NCI-H2081 (cell line): ENCODE measurements at places on chromosomes 5 and 9.
A peak's percentile ranks its signal among the peaks of the same experiment; 100 is the strongest.

- DNase-seq = no peak
Observed at GRCh38 chr5:135993335-135993879, 35.4 kb upstream of the TGFBI start.

- DNase-seq = no peak
Observed at GRCh38 chr5:157113002-157113401, 4.2 kb upstream of the HAVCR2 start.

DNA sequence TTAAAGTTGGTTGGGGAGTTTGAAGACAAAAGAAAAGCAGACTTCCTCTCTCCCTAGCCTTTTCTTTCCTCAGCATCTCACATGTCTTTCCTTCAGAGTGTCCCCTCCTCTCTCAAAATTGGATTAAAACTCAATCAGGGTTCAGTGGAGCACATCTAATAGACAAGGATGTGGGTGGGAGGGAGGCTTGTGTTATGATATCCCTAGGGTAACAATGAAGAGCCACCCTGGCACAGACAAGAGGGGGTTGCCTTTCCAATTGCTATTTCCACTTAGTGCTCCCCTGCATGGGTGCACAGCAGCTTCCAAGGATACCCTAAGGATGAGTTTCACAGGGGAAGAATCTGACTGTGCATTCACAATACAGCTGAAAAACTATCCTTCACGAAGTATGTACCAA is 585.2 kb upstream of the C9orf72 start:
- no peak for DNase-seq

GRCh38 chr5:156096259-156096658 is 230.7 kb upstream of the SGCD start:
- DNase-seq = no peak

GRCh38 chr9:30329431-30329830 is 2055.0 kb upstream of the ACO1 start:
- DNase-seq = no peak

- DNase-seq = no peak
Observed at GRCh38 chr5:79301046-79301712, 65.2 kb downstream of the JMY start.

- DNase-seq = no peak
Observed at GRCh38 chr5:85545129-85545528, 1072.6 kb upstream of the COX7C start.

DNA sequence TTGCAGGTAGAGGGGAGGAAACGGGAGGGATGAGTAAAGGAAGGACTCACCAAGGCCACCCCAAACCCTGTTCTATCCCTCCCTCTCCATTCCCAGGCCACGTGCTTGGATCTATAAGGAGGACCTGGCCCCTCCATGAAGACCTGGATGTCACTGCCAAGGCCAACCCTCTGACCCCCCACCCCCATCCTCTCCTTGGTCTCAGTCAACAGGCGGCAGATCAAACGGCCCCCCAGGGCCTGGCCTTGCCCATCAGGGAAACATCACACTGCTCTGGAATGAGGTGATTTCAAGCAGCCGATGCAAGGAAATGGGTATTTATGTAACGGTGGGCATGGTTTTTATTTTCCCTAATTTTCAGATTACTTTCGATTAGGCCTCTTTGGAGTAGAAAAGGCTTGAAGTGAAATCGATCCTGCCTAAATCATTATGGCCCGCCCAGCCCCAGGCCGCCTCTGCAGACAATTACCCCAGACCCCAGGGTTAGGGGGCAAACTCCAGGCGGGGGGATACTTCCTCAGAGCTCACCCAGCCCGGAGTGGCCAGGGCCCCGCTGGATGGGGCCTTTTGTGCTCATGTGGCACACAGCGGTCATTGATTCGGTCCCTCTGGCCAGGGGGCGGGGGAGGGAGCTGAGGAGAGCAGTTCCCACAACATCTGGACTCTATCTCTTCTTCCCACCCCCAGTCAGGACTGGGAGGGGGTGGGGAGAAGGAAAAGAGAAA is 125.3 kb downstream of the PHF2 start:
- DNase-seq = no peak

DNA sequence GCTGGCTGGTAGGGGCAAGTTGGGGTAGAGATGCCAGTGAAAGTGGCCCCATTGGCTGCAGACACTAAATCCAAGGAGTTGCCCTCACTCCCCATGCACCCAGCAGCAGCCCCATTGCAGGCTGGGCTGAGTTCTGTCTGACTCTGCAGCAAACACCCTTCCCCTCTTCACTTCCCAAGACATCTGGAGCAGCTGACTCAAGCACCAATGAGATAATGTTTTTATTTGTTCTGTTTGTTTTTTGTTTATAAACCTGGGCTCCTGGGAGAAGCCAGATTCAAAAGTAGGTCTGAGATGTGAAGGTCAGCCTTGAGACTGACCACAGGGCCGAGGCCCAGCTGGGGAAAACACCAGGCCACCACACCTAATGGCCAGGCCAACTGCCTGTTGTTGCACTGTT is 545.9 kb upstream of the KLF4 start:
- DNase-seq = no peak

- peak; percentile 97 for DNase-seq
Observed at GRCh38 chr5:31638748-31639418, at the start of gene PDZD2. Gene PDZD2 (plus strand): TSS chr5:31639131.

DNA sequence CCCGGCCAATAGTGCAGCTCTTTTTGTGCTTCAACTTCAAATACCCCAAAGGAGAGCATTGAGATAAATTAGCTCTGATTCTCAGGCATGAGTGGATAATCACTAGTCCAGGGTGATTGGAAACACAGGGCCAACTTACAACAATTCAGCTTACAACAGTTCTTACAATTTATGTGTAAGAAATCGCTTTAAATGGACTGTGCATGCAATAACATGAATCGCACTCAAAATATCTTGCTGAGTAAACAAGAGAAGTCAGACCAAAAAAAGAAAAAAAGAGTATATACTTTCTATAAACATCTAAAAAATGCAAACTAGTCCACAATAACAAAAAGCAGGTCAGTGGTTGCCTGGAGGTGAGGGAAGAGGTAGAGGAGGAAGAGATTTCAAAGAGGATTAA is 150.6 kb upstream of the EDIL3 start:
- no peak for DNase-seq

- DNase-seq = peak; percentile 77
Observed at GRCh38 chr5:68534131-68534940, 318.8 kb downstream of the PIK3R1 start.

- DNase-seq = no peak
Observed at GRCh38 chr5:172839669-172840431, 5.8 kb downstream of the ERGIC1 start.

DNA sequence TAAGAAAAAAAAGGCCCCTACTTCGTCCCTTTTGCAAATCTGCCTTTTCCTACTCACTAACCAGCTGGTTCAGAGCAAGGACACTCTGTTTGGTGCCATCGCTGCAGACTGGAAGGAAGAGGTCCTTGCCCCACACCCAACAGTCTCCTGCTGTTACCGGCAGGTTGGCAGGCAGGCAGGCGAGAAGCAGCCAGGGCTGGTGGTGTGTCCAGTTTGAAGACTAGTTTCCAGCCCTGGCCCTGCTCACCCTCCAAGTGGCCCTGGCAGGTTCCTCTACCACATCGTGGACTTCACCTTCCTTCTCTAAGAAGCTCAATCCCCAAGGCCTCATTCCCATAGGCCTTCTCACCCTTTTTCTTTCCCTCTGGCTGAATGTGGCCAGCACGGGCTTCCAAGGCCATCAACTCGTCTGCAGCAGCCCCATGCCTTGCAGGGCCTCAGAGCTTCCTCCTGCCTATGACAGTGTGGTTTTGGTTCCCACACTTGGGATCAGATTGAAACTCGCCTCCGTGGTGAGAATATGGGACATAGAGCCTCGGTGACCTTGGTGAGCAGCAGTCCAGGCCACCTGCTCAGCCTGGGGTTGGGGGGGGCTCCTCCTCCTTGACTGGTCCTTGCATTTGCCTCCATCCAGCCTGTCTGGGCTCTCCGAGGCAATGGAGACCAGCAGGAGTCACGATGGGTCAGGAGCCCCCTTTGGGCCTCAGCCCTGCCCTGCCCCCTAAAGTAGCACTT is 22.9 kb downstream of the TGFBI start:
- DNase-seq = no peak

DNA sequence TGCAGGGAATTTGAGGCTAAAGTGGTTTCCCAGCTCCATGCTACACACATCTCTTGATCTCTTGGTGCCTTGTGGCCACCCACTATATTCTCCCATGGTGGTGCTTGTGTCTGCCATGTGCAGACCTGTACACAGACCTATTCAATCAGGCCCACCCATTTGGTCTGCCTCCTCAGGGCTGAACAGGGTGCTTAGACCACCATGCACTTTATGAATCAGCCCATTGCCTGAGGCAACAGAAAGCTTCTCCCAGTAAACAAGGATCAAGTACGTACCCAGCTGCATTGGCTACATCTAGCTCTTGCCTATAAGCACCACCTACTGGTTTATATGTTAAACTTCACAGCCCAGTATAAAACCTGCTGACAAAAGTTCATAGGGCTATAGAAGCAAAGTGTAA is 664.3 kb upstream of the EDIL3 start:
- peak; percentile 4 for DNase-seq

- DNase-seq = no peak
Observed at GRCh38 chr5:172412724-172413286, 41.5 kb downstream of the SH3PXD2B start.

GRCh38 chr5:17852740-17853139 is 218.5 kb downstream of the TAF11L14 start:
- no peak for DNase-seq

DNA sequence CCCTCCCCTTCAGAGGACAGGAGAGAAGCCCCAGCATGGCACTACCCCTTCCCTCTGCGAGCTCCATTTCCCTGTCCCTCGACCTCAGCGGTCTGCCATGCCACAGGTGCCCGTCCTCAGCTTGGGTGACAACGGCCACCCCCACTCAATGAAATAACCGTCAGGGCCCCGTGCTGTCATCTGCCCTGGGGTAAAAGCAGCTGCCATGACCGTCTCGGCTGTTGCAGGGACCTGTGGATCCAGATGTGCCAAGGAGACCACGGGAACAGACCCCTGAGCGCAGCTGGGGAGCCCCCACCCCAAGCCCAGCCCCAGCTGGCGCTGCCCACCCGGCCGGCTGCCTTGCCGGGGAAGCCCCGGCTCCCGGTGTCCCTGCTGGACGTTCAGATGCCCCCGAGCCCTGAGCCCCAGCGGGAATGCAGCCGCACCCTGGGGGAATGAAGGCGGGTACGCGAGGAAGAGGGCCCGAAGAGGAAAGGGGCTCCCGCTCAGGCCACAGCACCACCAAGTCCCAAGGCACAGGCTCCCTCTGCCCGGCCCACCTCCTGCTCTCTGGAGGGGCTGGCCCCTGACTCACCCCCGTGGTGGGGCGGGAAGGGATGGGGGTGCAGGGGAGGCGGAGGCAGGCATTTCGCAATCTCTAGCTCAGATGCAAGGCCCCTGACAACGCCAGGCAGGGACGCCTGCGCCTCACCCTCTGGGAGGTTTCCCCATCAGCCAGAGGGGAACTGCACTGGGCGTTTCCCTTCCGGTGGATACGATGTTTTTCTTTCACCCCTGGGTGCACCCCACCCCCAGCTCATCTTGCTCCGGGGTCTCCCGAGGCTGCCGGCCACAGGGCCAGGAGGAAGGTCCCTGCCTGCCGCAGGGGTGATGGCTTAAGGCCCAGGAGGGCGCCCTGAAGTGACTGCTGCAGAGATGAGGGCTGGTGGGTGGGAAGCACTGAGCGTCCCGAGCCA is 49.2 kb downstream of the NACC2 start:
- no peak for DNase-seq

GRCh38 chr9:13956107-13956506 is 357.8 kb downstream of the NFIB start:
- DNase-seq = no peak

DNA sequence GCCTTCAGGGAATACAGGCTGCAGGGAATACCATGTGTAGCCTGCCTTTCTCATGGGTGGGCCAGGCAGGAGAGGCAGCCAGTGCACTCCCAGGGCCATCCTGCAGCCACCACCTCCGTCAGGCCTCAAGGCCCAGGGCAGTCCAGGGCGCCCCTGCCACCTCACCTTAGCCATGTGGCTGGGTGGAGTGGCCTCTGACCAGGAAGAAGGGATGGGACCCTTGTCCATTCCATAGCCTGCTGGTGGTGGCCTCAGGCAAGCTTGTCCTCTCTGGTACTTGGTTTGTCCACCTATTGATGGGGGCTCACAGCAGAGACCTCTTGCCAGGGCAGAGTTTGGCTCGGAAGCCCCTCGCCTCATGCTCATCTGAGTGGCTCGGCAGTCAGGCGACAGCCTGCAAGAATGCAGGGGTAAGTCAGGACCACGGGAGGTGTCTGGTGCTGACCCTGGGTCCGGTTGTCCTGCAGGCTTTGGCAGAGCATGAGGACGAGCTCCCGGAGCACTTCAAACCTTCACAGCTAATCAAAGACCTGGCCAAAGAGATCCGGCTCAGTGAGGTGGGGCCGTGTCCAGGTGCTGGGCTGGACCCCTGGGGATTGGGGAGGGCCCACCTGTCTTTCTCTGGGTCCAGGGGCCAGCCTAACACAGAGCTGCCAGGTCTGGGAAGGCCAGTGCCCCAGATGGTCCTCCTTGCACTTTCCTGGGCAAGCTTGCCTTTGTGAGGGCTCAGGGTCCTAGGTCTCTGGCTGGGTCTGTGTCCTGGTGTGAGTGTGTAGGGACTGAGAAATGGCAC is 82.9 kb downstream of the PHF2 start:
- no peak for DNase-seq

- no peak for DNase-seq
Observed at GRCh38 chr5:7991125-7991821, 122.3 kb downstream of the MTRR start.

GRCh38 chr9:105708405-105708804 is 14.1 kb downstream of the TMEM38B start:
- no peak for DNase-seq

GRCh38 chr5:117794847-117795246 is 1193.5 kb downstream of the DTWD2 start:
- DNase-seq = no peak

GRCh38 chr5:178739452-178740180 is 9.2 kb upstream of the ZNF354A start:
- no peak for DNase-seq

DNA sequence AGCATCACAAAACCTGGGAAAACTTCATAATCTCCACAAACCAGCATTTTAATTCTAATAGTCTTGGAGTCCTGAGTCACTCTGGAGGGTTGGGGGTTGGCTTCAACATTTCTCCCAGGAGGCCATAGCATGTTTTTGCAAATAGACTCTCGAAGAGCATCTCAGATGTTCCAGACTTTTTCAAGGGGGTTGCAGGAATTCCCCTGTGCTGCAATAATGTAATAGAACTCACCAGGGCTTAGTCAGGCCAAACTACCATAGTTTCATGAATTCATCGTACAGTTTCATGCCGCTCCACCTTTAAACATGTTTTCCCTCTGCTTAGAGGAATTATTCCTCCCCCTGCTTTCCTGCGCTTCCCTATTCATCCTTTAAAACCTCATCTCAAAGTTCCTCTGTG is 499.5 kb upstream of the KLF4 start:
- no peak for DNase-seq
